ENCODE measurements at places on chromosomes 2 and 18.

- DNase-seq = no peak
Observed at GRCh38 chr2:230863031-230863430, 1.7 kb upstream of the ITM2C start.

DNA sequence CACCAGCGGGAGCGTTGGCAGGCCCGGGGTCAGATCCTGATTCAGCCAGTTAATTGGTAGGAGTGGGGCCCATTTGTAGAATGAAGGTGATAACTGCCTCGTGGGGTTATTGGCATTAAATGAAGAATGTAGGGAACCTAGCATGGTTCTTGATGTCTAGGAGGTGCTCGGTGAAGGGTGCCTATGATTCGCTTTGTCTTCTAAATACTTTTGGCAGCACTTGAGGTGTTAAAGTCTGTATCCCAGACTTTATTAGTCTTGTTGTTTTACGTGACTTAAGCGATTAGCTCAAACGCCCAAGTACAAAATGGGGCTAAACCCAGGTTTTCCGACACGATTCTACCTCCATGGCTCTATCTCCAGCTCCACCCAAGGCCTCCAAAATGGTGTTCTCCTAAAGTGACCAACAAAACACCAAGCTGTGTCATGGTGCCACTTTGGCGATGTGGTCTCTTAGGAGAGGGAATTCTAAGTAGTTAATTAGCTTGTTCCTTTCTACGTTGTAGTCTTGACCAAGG, 980 bp upstream of the PPP4R1 start:
- no peak for DNase-seq

- no peak for DNase-seq
Observed at GRCh38 chr2:80461505-80462197, 157.1 kb upstream of the LRRTM1 start.

DNA sequence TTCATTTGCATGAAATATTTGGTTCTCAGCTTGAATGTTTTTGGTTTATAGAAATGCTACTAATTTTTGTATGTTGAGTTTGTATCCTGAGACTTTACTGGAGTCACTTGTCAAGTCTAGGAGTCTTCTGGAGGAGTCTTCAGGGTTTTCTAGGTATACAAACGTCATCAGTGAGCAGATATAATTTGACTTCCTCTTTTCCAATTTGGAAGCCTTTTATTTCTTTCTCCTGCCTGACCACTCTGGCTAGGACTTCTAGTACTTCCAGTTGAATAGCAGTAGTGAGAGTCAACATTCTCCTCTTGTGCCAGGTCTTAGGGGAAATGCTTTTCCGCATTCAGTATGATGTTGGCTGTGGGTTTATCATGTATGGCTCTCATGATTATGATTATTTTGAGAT, 55.4 kb upstream of the THUMPD2 start:
- DNase-seq = no peak
